ENCODE measurements at places on chromosomes 13 and 19.

DNA sequence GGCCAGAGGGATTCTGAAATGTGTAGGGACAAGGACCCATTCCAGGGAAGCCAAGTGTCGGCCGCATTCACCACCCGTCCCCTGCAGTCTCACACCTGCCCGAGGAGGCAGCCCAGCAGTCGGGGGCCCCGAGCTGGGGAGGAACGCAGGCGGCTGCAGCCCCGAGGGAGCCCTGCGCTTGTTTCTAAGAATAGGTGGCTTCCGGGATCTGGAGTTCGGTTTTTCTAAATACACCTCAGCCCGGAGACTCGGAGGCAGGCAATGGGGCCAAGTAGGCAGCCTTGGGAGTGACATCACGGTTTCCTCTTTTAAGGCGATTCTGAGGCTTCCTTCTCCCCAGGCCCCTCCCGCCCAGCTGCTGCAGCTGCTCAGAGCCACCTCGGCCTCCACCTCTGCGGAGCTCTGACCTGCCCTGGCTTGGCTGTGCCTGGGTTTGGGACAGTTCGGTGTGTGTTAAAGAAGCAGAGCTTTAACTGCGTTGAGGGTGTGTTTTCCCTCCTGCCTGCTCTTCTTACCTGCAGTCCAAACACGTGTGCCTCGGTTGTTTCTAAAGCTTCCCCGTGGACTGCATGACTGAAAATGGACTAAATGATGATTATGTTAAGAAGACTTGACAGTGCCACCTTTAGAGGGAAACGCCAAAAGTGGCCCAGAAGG lies 80.5 kb downstream of the COL4A2 start:
- DNase-seq: no peak

- peak; percentile 53 for DNase-seq
These were observed 2.7 kb downstream of the B3GNT3 start for GRCh38 chr19:17797424-17798201.

GRCh38 chr13:80873589-80873988 lies 532.7 kb upstream of the SPRY2 start:
- DNase-seq: no peak

- DNase-seq: no peak
These were observed 45.9 kb upstream of the C19orf12 start for GRCh38 chr19:29760752-29761502.

DNA sequence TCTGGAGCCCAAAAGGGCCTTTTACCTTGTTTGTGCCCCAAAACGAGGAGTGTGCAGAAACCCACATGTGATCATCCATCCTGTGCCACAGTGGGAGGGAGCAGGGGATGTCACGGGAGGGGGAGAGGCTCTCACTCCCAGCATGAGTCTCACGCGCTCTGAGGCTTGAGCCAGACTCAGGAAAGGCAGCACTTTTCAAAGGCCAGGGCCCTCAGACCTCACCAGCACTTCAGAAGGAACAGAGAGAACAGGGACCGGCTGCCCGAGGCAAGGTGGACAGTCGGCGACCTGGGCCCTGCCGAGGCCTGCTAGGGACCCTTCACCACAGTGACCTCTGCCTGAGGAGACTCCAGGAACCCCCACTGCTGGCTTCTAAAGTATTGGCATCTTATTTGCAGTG lies 71.7 kb upstream of the WASF3 start:
- DNase-seq: no peak

DNA sequence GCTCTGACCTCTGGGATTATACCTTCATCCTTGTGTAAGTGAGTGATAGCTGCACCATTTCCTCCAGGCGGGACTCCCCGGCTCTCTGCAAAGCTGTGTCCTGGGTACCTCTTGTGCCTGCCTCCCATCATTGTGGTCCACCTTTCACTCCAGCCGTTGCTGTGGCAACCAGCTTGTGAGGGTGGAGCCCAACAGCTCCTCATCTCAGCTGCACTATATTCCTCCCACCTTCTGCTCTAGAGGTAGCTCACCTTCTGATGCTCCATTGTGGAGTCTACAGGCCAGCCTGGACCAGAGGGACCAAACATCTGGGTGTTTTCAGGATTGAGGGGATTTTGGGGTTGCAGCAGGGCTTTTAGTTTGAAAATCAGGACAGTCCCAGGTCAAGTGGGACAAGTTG lies 708.2 kb downstream of the UQCRFS1 start:
- DNase-seq: no peak

DNA sequence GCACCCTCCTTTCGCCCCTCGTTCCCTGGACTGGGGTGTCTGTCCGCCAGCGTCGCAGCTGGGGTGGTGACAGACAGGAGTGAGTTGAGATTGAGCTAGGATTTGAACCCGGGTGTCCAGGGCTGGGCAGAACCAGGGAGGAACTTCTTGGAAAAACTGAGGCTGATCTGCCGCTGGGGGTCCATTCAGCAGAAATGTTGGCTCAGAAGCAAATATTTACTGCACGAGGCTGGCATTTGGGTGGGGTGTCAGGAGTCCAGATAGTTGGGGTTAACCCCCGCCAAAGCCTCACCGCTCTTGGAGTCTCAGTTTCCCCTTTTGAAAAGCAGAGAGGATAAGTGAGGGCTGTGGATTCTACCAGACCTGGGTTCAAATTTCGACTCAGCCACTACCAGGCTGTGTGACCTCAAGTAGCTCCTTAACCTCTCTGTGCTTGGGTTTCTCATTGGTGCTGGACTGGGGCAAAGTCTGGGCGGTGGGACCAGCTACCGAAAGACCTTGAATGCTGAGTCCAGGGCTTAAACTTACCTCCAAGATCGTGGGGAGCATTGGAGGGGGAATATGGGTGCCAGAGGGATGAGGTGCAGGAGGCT lies 20.9 kb downstream of the MAST3 start:
- no peak for DNase-seq

DNA sequence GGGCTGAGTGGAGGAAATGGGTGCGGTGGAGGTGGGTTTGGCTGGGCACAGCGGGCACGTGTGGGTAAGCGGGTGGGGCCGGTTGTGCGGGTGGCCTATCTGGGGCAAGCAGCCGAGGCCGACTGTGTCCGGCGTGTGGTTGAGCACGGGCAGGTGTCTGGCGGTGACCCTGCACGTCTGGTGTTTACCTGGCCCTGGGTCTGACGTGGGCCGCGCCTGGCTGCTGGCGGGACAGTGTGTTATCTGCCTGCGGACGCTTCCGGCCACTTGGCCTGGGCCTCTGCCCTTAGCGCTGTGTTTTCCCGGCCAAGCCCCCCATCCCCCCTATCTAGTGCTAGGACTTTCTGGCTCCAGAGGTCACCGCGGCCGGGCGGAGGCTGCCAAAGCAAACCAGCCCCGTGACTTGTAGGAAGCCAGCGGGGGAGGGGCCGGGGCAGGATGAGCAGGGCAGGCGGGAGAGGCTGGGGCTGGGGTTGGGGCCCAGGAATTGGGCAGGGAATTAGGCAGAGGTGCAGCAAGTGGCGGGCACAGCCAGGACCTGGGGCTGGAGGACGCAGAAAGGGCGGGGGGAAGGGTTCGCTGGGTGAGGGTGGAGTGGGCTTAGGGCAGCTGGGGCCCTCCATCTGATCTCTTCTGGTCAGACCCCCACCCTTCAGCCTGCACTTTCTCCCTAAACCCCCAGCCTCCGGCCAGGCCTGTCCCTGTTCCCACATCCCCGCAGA lies 534 bp upstream of the HPN start:
- DNase-seq: no peak

GRCh38 chr13:30829145-30829832 lies 76.8 kb upstream of the MEDAG start:
- no peak for DNase-seq

DNA sequence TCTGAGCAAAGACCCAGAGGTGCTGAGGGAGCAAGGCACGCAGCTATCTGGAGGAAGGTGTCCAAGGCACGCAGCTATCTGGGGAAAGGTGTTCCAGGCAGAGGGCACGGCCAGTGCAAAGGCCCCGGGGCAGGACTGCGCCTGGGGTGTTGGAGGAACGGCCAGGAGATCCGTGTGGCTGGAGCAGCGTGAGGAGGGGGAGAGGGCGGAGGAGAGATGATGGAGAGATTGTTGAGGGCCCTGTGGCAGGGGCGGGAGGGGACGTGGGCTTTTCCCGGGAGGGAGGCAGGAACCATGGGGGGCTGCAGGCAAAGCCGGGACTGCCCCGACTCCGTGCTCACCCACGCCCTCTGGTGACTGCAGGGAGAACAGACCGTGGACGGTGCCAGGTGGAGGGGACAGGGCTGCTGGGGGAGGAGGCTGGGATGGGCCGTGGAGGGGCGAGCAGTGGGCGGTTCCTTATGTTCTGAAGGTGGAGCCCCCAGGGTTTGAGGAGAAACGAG lies 13.3 kb upstream of the MISP start:
- DNase-seq: peak; percentile 28

DNA sequence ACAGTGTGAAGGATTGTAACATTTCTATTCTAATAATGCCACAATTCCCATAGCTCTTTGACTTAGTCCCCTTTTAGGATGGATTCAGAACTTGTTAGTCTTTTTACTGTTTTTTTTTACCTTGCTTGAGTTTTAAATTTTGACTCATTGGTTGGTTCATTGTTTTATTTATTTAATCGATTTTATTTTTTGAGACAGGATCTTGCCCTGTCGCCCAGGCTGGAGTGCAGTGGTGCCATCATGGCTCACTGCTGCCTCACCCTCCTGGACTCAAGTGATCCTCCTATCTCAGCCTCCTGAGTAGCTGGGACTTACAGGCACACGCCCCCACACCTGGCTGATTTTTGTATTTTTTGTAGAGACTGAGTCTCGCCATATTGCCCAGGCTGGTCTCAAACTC lies 5.1 kb upstream of the RNF113B start:
- DNase-seq: no peak

DNA sequence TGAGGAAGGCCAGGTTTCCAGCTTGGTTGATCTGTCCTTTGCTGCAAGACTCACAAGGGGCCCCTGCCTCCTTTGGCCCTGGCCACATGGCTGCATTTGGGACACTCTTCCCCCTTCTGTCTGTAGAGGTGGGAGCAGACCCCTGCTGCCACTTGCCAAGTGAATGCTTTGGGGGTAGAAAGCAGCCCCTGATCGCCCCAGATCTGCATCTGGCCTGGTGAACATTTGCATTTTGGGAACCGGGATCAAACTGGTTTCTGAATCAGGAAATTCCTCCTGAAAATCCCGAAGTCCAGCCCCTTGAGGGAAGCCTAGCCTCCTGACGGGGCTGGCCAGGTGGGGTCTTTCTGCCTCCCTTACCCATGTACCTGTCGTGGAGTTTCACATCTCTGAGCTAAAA lies 14.9 kb downstream of the DPF1 start:
- DNase-seq: no peak

GRCh38 chr19:47305309-47305751 lies 4.3 kb upstream of the C5AR1 start:
- peak; percentile 21 for DNase-seq

- DNase-seq: no peak
These were observed 916.6 kb downstream of the DIAPH3 start for GRCh38 chr13:59247171-59247570.

DNA sequence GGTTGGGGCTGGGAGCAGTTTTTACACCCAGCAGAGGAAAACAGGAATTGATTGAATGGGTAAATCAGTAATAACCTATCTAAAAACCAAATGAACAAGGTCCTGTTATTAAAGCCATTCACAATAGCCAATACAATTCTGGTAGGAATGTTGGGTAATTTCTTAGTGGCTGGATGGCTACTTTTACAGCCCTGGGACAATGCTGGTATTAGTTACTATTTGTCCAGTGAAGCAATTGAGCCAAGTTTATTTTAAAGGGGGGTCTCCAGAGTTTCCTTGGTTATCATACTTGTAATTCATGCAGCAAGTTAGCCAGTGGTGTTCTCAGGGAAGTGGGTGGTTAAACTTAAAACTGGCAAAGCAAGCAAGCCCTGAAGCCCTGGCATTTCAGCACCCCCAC lies 92.3 kb upstream of the STARD13 start:
- DNase-seq: no peak

DNA sequence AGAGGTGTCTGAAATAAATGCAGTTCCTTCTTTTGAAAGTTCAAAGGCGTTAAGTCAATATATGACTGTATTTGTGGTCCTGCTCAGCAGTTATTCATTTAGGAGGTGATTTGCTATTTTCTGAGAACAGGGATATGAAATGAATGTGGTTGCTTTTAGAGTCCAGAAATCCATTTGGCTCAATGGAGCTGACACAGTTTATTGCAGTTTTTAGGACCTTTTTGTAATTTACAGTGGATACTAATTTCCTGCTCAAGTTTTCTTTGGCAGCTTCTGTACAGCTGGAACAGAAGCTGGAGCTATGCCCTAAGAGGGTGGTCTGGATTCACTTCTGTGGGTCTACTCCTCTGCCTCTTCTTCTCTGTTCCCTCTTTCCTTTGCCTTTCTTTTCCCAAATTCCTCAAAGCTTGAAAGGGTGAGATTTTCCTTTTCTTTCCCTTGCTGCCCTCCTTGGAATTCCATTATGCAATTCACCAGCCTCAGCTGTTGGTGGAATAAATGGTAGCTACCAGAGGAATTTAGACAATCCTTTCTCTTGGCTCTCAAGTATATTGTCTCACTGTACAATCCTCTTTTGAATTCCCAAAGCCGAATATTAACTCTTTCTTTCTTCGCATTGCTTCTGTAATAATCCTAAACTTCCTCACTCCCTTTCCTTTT lies 39.9 kb downstream of the ITGBL1 start:
- no peak for DNase-seq

All from activated CD4-positive, alpha-beta T cell treated with anti-CD3 and anti-CD28 coated beads, Interleukin-2, amount 50 U/mL, for 24 hours (primary cell).